Ammon's horn (tissue), 1 donor: ENCODE measurements at places on chromosomes 6 and 20.
A peak's percentile ranks its signal among the peaks of the same experiment; 100 is the strongest.

GRCh38 chr6:155333414-155333813, 19.1 kb upstream of the TFB1M start:
- DNase-seq, result no peak

GRCh38 chr20:56710125-56710524, 81.0 kb downstream of the TFAP2C start:
- DNase-seq, result no peak

- DNase-seq, result no peak
Observed at GRCh38 chr6:154252678-154253077, 103.9 kb downstream of the IPCEF1 start.

GRCh38 chr6:112214739-112215269, 39.6 kb downstream of the LAMA4 start:
- no peak for DNase-seq

GRCh38 chr20:62959101-62959971, 6.8 kb downstream of the SLC17A9 start:
- no peak for DNase-seq

DNA sequence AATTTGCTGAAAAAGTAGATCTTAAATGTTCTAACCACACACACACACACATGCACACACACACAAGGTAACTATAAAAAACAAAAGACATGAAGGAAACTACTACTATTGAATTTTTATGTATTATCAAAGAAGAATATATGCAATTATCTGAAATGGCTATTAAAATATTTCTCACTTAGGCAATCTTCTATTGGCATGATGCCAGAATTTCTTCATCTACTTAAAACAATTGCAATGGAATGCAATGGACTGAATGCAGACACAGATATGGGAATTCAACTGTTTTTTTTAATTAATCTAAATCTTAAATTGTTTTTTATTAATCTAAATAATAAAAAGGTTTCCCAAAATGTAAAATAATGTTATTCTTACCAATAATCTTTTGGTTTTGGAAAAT, 152.6 kb upstream of the SMLR1 start:
- no peak for DNase-seq

- DNase-seq, result no peak
Observed at GRCh38 chr6:168376811-168377483, 57.4 kb upstream of the DACT2 start.

- no peak for DNase-seq
Observed at GRCh38 chr6:127185437-127185995, 67.0 kb downstream of the RSPO3 start.

GRCh38 chr6:35583893-35584688, 71.4 kb upstream of the TULP1 start:
- DNase-seq, result peak; percentile 83

- peak; percentile 90 for DNase-seq
Observed at GRCh38 chr6:36302227-36302976, 32.5 kb downstream of the PNPLA1 start.

- DNase-seq, result no peak
Observed at GRCh38 chr6:158611541-158612370, 32.8 kb downstream of the DYNLT1 start.

DNA sequence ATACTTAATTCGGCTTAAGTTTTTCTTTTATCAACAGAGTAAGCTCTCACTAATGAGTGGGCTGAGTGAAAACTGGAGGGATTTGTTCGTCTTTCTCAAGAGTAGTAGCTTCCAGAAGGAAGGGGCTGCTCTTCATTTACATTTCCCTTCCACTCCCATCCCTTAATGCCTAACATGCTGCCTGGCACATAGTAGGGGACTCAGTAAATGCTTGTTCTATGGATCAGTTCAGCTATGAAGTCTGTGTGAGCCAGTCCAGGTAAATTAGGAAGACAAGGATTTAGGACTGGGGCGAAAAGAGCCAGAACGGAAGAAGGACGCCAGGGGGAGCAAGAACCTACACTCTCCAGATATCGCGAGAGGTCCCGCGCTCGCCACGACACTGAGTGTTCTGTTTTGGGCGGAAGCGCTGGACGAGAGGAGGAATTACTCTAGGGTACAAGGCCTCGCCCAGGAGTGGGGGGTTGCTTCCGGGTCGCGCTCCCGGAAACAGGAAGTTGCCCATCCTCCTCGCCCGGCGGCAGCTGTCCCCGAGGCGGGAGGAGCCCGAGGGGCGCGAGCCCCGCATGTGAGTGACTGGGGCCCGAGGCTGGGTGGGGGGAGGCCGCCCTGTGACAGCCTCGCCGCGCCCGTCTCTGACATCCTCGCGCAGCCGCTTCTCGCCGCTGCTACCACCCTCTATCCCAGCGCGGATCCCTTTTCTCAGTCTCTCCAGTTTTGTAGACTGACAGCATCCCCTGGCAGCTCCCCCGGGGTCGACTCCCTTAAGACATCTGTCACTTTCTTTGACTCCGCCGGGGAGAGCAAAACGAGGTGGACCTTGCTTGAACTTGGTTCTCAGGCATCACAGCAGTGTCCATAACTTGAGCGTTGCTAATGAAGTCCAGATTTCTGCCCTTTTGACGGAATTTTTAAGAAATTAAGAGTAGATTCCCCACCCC, at the start of gene C6orf89:
Gene C6orf89, plus strand, starts transcription at position 492 of the 941 bp plus-strand sequence. CDS start 13,493 bp downstream, outside the sequence.
- DNase-seq, result peak; percentile 99

GRCh38 chr20:33407251-33407650, 5.9 kb upstream of the CDK5RAP1 start:
- DNase-seq, result no peak
